Iris pigment epithelial cell (primary cell): ENCODE measurements at places on chromosomes 2 and 18.
A peak's percentile ranks its signal among the peaks of the same experiment; 100 is the strongest.

- DNase-seq = no peak
These were observed 219.0 kb upstream of the HS6ST1 start for GRCh38 chr2:128537646-128538045.

DNA sequence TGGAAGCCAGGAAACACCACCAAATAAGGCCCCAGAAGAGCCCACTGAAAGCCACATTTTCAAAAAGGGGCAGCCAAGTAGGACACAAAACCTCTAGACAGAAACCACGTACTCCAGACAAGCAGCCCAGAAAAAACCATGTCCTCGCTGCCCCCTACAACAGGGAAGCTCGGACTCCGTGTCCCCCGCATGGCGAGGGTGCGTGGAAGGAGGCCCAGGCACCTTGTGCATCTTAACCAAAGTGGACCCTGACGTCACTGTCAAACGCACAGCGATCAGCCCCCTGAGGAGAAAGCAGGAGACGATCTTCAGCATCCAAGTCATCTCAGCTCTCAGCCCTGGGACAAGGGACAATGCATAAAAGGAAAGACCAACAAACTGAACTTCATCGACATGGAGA lies 168.4 kb downstream of the EIPR1 start:
- DNase-seq = no peak

DNA sequence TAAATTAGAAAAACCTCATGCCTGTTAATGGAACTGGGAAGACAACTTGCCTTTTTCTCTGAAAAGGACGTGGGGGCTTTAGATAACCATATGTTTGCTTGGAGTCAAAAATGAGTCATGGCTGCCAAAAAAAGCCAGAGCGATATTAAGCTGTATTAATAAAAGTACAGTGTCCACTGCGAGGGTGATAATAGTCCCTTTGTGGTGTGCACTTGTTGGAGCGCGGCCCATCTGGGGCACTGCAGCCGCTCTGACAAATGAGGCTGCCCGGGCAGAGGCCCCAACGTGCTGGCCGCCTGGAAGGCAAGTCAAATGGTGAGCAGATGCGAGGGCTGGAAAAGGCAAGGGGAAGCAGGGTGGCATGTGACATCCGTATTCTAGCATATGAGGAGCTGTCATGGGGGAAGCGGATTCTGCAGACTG lies 103.3 kb upstream of the NCK2 start:
- no peak for DNase-seq

- DNase-seq = no peak
These were observed 1464.9 kb downstream of the SUCLG1 start for GRCh38 chr2:82994151-82994550.

GRCh38 chr2:153221087-153221486 lies 257.5 kb downstream of the RPRM start:
- no peak for DNase-seq

- DNase-seq = no peak
These were observed 1.1 kb downstream of the HIBCH start for GRCh38 chr2:190318514-190318913.

DNA sequence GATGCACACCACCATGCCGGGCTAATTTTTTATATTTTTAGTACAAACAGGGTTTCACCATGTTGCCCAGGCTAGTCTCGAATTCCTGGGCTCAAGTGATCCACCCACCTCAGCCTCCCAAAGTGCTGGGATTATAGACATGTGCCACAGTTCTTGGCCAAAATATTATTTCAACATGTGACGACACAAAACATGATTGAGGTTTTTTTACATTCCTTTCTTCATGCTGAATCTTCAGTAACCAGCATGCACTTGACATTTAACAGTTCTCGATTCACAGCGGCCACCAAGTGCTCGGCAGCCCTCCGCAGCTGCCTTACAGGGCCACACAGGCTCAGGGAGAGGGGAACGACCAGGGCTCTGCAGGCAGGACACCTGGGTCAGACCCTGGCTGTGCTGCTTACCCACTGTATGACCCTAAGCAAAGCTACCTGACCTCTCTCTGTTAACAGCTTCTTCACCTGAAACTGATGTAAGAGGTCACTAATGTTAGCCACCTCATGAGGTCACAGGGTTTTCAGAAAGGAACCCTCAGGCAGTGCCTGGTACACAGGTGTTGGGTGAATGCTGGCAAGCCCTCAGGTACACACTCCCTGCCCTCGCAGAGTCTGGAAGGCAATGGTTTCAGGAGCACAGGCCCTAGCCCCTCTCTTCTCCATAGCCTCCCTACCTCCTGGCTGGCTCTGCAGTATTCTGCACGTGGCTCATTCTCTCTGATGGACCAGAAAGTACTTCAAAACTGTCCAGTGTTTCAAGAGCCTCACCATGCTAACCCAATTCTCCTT lies 25.7 kb downstream of the TUBB6 start:
- no peak for DNase-seq

GRCh38 chr18:58756596-58757240 lies 85.5 kb downstream of the MALT1 start:
- DNase-seq = no peak

DNA sequence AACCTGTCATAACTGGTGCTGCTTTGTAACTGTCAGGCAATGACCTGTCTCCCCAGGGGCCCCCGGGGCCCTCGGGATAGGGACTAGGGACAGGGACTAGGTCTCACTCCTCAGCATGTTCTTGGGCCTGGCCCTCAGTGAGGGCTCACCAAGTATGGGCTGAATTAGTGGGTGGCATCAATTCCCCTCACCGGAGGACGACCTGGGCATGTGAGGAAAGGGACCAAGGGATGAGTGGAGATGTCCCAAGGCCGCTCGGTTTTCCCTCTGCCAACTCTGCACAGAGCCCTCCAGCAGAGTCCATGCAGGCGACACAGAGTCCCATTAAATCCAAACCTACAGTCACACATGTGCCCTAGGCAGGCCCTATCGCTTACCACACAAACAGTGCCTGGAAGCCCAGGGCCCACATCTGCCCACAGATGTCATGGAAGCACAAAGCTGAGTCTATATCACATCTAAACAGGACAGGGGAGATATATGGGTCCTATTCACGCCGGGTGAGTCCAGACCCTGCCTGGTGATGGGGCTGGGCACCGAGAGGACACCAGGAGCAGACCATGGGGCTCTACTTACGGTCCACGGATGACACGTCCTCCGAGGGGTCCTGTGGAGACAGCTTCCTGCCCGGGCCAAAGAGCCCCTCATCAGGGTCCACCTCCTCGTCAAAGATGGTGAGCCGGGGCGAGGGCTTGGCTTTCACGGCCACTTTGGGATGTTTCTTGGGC lies 26.6 kb downstream of the HS1BP3 start:
- DNase-seq = no peak

DNA sequence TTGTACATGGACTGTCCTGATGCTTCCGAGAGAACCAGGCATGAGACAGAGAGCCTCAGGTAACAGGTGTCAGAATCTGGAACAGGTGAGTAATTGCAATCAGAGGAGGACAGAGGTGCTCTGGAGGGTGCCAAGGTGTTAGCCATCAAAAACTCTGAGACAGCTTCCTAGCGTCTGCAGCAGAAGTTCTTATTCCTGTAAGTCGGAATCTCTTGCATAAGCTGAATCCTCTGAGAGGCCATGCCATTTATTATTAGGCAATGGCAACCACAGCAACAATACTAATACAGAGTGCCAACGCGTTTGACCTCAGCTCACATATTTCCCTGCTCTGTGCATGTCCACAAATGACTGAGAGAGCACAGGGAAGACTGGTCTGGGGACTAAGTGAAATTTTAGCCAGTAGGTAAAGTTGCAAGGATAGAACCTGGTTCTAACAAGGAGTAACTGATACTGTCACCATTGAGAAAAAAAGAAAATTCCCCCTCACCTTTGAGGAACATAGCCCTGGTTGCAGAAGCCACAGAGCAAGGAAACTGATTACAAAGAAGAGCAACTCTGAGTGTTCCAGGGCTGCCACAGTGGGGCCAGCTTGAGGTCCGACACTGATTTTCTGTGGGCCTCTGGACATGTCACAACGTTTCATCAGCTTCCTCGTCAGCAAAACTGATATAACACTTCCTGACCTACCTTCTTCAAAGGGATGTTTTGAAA lies 55.1 kb upstream of the ACSL3 start:
- no peak for DNase-seq

- no peak for DNase-seq
These were observed 40.9 kb downstream of the SP3 start for GRCh38 chr2:173924285-173924684.

DNA sequence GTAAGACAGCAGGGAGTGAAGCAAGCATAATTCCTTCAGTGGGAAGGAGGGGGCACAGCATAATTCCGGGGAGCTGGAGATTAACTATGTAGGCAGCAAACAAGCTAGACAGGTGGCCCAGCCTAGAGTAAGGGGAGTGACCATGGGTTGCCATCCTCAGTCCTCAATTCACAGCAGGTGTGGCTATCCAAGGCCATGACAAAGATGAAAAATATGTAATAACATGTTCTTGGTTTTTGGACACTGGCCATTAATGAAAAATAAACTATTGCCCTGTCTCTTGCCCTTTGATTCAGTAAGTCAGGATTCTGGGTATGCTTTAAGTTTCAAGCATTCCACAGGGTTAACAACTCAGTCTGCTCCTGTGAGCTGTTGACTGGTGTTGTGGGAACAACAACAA lies 65.0 kb downstream of the CYP1B1 start:
- peak; percentile 44 for DNase-seq

- peak; percentile 39 for DNase-seq
These were observed 25.2 kb upstream of the TLK1 start for GRCh38 chr2:171185941-171186340.

DNA sequence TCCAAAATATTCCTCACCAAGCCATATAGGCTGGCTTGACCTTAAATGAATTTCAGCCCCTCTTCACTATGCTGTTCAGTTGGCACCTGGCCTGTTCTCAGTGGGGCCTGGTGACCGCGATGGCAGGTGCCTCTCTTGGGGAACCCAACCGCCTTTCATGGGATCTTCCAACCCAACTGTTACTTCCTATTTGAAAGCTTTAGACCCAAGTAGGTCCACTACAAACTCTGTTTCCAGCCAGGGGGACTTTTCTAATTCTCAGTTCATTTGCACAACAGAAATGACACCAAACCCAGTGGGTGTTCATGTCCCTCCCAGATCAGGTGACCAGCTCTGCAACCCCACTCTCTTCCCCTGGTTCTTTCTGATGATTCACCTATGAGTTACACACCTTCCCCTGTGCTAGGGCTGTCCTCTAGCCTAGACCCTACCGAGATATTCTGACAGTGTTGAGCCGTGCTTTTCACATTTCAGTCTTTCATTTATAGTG lies 35.6 kb upstream of the NDUFV2 start:
- no peak for DNase-seq

- peak; percentile 93 for DNase-seq
These were observed 548 bp downstream of the KANSL3 start for GRCh38 chr2:96637385-96638143.

DNA sequence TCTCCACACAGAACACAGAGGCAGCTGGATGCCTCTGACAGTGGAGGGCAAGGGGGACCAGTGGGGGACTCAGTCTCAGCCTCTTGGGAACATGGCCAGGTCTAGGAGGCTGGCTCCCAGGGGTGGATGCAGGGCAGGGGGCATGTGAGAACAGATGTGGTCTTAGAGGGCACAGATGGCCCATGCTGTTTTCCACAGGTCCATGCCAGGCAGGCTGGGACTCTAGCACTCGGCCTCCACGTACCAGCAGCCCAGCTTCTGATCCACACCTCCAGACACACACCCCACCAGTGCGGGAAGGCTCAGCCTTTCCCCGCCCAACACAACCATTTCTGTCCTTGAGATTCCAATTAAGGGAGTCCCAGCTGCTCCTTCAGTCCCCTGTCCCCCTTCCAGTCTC lies 42.4 kb downstream of the TNS1 start:
- DNase-seq = no peak

DNA sequence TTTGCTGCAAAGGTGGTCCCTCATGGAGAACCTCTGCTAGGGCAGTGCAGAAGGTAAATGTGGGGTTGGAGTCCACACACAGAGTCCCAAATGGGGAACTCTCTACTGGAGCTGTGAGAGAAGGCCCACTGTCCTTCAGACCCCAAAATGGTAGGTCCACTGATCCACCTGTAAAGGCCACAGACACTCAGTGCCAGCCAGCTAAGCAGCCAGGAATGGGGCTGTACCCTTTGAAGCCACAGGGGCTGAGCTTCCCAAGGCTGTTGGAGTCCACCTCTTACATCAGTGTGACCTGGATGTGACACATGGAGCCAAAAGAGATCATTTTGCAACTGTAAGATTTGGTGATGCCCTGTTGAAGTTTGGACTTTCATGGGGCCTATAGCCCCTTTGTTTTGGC lies 252.4 kb upstream of the GULP1 start:
- DNase-seq = no peak

DNA sequence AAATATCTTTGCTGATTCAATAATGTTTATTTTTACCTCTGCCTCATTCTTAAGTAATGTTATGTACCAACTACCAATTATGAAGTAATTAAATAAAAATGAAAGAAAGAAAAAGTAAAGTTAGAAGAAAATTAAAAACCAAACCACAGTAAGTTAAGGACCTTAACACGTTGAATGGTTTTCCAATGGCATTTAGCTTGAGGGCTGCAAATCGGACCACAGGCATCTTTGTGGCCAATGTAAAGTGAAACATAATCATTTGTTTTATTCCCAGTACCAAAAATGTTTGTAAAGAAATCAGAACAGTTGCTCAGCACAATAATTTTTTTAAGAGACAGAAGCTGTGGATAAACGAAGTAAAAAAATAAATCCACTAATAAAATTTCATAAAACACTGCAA lies 1455.5 kb upstream of the ZEB2 start:
- no peak for DNase-seq

- DNase-seq = no peak
These were observed 7.4 kb downstream of the TUBB6 start for GRCh38 chr18:12315490-12315889.

GRCh38 chr2:2933426-2933825 lies 444.2 kb downstream of the EIPR1 start:
- DNase-seq = no peak

DNA sequence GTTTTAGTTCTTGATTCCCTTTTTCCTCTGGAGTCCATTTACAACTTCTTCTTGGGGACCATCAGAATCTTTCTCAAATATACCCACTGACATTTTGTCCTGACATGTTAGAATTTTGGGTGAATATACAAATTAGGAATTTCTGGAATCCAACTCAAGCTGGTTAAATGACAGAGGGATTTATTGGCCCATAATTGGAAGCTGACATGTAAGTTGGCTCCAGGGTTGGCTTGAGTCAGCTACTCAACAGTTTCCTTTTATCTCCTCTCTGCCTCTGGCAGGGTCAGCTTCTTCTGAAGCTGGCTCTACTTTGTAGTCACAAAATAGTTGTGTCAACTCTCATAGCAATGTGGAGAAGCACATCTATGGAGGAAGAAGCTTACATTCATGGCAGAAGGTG lies 36.6 kb upstream of the PPP1R1C start:
- peak; percentile 36 for DNase-seq

DNA sequence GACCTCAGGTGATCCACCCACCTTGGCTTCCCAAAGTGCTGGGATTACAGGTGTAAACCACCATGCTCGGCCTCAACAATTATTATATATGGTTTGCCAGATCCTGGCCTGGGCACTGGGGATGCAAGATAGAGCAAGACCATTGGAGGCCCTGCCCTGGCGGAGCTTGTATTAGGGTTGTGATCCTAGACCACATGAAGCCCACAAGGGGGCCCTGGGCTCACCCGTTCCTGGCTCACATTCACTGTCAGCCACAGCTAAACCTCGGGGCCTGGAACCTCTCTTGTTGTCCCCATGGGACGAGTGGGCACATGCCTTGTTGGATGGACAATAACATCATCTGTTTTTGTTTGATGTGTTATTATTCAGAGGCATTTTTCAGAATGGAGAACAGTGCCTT lies 14.9 kb downstream of the HPCAL1 start:
- no peak for DNase-seq

GRCh38 chr2:152466980-152467676 lies 132.2 kb downstream of the FMNL2 start:
- DNase-seq = peak; percentile 80
